ENCODE measurements at places on chromosomes 4 and X.

DNA sequence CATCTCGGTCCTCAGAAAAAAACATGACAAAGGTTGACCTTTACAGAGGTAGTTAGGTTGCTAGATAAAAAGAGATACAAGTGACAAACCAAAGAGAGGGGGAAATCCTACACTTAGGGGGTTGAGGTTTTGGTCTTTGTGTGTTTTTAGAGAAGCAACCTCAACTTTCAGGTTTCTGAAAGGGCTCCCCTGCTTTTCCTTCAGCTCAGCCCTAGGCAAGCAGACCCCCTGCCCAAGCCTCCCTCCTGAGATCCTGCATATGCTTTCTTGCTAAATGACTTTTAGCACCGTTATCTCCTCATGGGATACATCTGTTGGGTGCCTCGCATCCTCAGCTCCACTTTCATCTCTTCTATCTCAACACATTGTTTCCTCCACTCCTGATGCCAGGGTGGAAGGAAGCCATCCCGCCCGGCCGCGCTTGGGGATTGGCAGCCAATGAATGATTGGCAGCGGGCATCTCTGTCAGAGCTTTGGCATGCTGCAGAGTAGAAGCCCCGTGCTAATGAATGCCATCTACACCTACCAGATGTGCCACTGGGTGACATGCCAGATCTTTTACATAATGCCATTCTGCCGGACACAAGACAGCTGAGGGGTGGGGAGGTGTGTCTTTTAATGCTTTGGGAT lies 15.0 kb upstream of the PRDM8 start:
- DNase-seq = no peak

DNA sequence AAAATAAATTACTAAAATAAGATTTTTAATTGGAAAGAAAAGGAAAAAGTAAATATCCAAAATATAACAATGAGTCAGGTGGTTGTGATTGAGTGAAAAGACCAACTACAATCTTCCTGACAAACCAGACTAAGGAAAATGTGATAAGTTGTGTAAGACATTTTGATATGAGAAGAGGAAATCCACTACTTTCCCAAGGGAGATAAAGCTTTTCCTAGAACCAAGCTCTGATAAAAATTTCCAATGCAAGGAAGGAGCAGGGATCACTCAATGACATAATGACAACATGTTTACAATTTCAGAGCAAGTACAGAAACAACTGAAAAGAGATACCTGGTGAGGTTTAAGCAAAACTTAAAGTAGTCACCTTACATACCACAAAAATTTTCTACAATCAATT lies 305.1 kb upstream of the RASGEF1B start:
- DNase-seq = no peak

DNA sequence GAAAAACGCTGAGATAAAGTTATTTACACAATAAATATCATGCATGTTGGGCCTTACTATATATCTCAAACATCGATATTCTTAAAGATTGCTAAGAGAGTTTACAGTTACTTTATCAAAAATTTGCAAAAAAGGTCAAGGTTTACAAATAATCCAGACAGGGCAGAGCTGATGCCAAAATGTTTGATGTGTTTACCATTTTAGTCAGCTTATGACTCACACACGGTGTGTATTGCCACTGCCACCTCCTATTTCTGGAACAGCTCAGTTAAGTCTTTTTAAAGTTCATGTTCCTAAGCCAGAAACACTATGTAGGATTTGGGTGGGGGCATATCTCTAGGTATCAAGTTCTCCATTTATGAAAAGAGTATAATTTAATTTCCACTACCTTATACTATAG lies 580.6 kb downstream of the INPP4B start:
- peak; percentile 50 for DNase-seq

DNA sequence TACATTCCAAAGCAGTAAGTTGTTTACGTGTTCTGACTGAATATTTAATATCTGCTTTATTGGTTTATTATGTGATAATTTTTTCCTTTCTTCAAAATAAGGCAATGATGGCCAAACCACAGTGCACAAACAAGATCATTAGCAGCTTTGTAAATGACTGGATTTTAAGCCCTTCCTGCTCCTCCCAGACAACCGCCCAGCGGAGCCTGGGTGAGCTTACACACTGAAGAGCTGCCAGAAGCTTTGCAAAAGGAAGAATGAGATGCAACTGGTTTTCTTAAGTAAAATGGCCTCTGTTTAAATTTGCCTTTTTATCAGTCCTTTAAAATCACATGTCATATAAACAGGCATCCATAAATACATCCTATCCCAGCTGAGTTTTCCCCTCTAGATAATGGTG lies 52.2 kb downstream of the SPARCL1 start:
- DNase-seq = no peak

- no peak for DNase-seq
Observed at GRCh38 chr4:140249351-140249750, 95.4 kb upstream of the MAML3 start.

GRCh38 chr4:148441624-148441985 lies 609 bp downstream of the NR3C2 start:
- DNase-seq = no peak

DNA sequence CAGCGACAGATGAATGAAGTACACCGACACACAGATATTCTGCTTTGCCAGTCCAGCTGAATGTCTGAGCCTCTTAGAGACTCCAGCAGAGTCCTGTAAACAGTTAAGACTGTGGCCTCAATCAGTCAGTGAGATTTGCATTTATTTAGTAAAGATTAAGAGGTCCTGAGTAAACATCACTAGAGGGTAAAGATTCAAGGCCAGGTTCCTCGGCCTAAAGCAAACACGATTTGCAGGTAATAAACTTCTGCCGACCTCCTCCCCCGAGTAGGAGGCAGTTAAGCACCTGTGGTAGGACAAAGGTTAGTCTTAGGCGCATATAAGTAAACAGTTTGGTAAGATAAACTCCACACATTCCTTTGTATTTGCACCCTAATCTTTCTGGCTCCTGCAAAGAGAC lies 99.6 kb downstream of the CFAP47 start:
- no peak for DNase-seq

GRCh38 chr4:19993242-19993641 lies 258.5 kb upstream of the SLIT2 start:
- DNase-seq = peak; percentile 55

GRCh38 chr4:35818520-35818919 lies 425.8 kb downstream of the ARAP2 start:
- no peak for DNase-seq

- peak; percentile 90 for DNase-seq
Observed at GRCh38 chr4:139815778-139816601, 150.4 kb downstream of the MGST2 start.

DNA sequence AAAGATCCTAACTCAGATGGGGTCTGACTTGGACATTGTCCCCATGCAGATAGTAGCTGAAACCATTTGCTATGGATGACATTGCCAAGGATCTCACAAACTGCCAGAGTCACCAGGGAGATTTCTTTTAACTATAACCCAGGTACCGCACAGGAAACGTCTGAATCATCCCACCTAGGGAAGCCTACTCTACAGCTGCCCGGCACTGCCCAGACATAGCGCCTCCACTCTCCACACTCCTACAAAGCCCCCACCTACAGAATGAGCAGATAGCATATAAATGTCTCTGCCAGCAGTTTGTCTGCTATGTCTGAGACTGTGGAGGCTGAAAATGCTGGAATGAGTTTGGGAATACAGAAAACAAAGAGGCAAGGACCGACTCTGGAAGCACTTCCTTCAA lies 32.3 kb downstream of the TRIM61 start:
- DNase-seq = no peak

DNA sequence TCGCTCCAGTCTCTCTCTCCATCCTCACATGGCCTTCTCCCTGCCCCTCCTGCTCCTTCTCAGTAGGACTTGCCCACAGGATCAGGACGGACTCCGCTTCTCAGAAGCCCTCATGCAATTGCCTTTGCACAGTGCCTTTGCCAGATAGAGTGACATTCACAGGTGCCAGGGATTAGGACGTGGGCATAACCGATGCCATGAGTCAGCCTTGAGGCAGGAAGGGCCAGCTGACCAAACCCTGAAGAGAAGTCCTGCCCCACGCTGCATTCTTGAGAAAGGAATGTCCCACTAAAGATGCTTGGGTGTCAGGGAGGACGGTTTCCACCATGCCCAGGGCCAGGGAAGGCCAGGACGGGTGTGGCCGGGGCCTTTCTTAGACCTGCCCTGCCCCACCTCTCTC lies 6.6 kb upstream of the GRPEL1 start:
- DNase-seq = peak; percentile 11

- DNase-seq = peak; percentile 16
Observed at GRCh38 chr4:173794662-173795061, 264.6 kb upstream of the HAND2 start.

DNA sequence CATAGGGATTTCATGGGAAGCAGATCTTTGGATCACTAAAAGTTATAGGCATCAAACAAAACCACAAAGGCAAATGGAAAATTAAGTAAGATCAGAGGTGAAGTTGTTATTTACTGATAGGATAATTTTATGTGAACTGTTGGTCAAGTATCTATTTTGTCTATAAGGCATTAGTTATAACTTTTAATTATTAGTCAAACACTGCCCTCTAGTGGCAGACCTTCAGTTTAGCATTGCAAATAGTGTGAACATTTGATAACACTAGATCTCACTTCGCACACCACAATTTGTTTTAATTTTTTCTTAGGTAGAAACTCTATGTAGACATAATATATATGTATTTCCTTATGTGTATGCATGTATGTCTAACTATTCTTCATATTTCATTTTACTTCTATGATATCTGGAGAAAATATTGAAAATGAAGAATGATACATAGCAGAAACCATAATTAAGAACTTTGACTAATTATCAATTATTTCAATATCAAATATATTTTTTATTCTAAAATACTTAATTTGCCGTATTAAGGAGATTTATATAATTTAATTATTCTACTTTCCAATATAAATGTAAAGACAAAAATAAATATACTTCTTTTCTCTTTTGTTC lies 214.5 kb upstream of the TACR3 start:
- DNase-seq = peak; percentile 46

DNA sequence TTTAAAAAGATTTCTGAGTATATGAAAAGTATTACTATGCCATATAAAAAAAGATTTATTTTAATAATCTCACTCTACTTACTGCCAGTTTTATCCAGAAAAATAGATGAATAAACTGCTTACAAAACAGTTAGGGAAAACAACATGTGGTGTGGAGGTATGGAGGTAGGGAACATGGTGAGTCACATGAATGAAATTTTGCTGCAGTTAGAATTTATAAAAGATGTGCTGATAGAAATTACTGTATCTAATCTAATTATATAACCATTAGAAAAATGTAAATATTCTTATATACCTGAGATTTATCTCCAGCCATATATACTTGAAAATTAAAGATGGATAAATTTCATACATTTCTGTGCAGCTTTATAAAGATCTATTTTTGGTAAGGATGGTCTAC lies 184.0 kb upstream of the ANK2 start:
- no peak for DNase-seq

- DNase-seq = peak; percentile 67
Observed at GRCh38 chr4:180665994-180666824, 1577.0 kb upstream of the TENM3 start.

GRCh38 chr4:148061141-148061481 lies 329.2 kb downstream of the ARHGAP10 start:
- DNase-seq = no peak

DNA sequence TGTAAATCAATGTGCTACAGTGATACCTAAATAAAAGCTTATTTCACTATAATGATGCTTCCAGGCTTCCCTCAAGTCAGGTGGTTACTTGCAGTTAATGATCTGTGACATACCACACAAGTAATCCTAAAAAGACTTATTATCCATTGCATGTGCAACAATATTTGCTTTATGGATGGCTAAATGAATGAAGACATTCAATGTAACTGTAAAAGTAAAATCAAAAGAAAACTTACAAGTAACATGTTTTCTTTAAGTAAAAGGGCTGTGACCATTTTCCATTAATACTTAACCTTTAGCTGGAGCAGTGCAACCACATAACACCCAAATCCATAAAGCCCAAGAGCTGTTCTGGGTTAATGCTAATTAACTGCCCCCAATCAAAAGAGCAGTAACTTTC lies 42.6 kb downstream of the RAB28 start:
- no peak for DNase-seq

DNA sequence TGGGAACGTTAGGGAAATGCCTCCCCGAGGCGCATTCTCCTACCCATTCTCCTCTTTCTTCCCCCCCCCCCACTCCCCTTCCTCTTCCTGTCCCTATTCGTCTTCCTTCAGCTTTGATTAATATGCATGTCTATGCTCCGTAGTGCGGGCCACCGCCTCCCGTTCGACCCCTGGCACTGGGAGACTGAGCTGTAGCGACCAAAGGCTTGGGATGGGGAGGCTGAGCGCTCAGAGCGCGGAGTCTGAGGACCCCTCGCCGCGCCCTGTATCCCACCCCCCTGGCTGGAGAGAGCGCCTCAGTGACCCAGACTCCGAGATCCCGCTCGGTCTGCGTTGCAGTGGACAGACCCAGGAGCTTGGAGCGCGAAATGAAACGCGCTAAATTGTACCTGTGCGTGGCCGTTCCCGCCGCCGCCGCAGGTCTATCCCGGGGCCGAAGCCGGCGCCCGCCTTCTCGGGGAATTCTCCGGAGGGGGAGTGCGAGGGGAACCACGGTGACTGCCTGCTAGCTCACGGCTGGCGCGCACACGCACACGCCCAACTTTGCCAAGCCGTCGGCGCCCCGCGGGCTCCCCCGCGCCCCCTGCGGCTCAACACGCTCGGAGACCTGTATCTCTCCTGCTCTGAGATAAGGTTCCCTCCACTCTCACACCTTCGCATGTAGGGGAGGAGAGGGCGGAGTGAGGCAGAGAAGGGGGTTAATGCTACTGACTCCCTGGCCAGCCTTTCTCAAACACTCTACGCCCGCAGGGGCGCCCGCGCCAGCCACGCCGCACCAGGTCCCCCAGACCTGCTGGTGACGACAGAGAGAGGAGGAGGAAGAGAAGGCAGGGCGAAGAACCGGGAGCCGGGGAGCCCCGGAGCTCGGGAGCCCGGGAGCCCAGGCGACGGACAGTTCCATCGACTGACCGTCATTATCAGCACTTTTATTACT lies 1.5 kb upstream of the PTCHD1 start:
- no peak for DNase-seq

GRCh38 chr4:77187322-77187721 lies 30.3 kb downstream of the CCNG2 start:
- DNase-seq = no peak

GRCh38 chr4:31768756-31769155 lies 1048.6 kb downstream of the PCDH7 start:
- no peak for DNase-seq

DNA sequence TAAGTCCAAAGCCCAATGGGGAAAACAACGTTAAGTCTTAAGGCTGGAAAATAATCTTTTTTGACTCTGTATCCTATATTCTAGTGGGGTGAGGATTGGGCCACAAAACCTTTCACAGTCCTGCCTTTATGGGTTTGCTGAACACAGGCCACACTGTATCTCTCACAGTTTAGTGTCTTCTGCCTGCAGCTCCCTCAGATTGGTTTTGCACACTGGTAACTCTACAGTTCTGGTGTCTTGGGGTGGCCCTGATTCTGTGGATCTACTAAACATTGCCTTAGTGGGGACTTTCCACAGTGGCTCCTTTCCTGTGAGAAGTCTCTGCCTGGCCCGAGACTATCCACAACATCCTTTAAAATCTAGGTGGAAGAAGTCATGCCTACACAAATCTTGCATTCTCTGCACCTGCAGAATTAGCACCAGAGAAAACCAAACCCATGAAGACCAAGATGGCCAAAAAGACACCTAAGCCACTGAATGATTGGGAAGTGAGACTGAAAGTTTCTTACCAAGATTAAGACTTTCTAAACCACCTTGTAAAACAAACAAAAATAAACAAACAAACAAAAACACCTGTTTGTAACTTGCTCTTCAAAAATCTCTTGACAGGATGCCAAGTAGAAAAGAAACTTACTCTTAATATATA lies 150.4 kb upstream of the PCDH10 start:
- DNase-seq = no peak

- DNase-seq = no peak
Observed at GRCh38 chrX:72097098-72097497, 34.6 kb downstream of the RTL5 start.

GRCh38 chr4:10747186-10747585 lies 62.6 kb upstream of the CLNK start:
- no peak for DNase-seq

All from fibroblast of skin of back (primary cell).